Activated naive CD4-positive, alpha-beta T cell treated with anti-CD3 and anti-CD28 coated beads, Interleukin-2, amount 10 ng/mL, durations not matched to agents 7 days and 5 days (primary cell): ENCODE measurements at places on chromosomes 2 and 18.
A peak's percentile ranks its signal among the peaks of the same experiment; 100 is the strongest.

DNA sequence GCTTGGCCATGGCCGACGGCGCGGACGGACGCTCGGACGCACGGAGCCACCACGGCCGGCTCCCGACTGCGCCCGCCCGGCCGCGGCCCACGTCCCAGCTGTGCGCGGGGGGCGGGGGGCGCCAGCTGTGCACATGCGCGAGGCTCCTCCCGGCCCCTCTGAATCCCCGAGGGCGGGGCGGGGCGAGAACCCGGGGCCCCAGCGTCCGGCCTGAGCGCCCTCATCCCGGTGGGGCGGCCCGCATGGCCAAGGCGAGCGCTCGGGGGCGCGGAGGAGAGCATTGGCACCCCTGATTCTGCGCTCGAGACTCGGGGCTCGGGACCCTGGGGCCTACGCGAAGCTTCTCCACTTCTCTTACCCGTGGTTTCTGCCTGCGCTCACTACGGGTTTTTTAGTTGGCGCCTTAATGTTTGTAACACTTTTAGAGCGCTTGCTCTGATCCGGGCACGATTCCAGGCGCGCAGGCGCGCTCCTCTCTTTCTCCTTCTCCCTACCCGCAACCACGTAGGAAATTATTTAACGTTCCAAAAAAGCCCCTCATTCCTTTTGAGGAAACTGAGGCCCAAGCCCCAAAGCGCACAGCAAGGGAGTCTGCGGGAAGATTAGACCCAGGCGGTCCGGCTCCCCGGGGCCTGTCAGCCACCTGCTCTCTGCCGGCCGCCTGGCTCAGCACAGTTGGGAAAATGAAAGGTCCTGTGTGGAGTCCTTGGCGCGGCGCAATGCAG lies at the start of gene PXDN:
Gene PXDN, minus strand, starts transcription at position 70 of the 725 bp plus-strand sequence. Its CDS starts 60 bp downstream, at position 10.
- DNase-seq: no peak

GRCh38 chr18:3450012-3450798 lies at the start of gene TGIF1:
TGIF1 (plus strand) TSS chr18:3450172; CDS start chr18:3450490, 318 bp downstream.
- peak; percentile 75 for DNase-seq

- no peak for DNase-seq
These were observed 96.8 kb downstream of the GPD2 start for GRCh38 chr2:156532989-156533388.

DNA sequence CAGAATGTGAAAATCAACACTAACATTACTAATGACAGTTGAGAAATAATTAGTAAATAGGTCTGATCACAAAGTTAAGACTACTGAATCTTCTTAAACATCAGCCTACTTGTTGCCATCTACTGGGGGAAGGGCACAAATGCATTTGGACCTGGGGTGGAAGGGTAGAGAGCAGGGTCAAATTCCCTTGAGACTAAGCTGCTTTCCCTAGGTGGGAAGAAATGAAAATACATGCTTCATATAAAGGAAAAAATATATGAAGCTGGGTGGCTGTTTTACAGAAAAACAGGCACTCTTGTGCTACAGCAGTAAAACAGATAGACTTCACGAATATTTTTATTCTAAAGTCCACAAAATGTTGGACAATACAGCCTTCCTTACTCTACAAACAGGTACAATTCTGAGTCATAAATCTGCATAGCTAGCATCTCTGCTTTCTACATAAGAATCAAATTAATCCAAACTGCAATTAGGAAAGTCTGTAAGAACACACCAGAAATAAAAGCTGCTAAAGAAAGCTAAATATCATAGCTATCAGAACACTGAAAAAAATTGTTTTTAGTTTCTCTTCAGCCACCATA lies 10.9 kb downstream of the TRIP12 start:
- DNase-seq: no peak

GRCh38 chr2:144461308-144461766 lies 58.6 kb downstream of the ZEB2 start:
- no peak for DNase-seq

DNA sequence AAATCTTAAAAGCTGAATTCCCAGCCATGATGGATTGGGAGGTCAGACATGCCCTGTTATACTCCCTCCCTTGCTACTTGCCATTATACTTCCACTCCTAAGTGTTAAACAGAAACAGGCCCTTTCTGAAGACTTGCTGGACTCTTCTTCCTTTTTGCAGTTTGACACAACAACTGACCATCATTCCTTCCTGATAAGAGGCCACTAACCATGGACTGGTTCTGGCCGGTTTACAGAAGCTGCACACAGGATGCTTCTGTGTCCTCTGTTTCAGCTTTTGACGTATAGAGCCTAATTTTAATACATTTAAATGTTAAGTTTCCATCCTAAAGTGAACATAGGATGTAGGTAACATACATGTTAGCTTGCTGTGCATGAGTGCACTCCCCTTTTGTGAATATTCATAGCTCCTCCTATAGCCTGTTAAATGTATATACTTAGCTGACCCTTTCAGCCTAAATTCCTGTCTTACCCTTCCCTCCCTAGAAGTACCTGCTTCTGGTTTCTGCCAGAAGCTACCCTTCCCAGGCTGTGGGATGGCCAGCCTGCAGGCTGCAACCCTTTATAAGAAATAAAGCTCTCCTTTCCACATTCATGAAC lies 13.2 kb downstream of the FBXO48 start:
- no peak for DNase-seq

DNA sequence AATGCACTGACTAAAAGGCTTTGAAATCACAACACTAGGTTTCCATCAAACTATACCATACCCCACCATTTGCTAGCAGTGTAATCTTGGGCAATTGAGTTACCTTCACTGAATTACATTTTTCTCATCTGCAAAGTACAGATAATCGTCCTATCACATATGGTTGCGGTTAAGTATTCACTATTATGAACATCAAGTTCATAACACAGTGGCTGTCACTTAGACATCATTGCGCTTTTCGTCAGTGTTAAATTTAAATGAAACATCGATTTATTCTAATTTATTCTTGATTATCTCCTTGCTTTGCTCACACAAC lies 505.9 kb downstream of the CPS1 start:
- no peak for DNase-seq

DNA sequence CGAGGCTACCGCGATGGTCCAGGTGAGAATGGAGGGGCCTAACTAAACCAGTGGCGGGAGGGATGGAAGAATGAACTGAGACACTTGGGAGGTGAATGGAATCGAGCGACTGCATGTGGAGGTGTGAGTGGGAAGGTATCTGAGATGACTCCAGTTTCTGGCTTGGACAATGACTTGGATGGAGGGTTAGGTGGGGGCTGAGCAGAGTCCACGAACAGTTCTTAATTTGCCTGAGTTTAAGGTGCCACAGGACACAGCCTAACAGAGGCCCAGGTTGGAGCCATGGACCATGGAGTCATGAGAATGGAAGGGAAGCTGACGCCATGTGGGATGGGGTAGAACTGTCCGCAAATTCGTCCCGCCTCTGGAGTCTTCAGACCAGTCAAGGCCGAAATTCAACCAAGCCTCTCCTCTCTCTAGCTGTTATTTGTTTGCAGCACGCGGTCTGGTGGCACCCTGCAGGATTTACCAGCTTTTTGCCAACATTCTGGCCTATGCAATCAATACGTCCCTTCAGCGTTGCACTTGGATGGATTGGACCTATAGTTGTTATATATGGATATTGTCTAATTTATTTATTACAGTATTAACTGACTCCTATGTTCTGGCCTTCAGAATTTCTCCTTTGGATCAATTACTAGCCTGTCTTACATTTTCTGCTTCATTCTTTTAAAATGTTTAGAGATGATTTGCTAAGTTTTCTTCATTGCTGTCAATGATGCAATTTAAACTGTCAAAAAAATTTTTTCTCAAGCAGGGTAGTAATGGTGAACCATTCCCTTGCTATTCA lies 940 bp upstream of the BOLA3 start:
- peak; percentile 25 for DNase-seq

DNA sequence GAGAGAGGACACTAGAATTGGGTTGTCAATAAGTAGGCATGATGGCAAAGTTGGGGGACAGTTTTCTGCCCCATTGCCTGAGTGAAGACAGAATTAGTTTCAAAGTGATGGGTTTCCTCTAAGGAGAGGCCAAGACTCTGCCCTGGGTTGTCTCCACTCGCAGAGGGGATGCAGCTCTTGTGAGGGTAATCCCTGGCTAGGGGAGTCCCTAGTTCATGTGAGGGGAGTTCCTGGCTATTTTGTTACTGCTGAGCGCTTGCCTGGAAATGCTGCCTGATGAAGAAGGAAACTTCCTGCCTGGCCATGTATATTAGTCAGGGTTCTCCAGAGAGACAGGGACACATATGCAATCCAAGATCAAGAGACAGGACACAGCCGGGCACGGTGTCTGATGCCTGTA lies 501.5 kb downstream of the BCL11A start:
- no peak for DNase-seq

DNA sequence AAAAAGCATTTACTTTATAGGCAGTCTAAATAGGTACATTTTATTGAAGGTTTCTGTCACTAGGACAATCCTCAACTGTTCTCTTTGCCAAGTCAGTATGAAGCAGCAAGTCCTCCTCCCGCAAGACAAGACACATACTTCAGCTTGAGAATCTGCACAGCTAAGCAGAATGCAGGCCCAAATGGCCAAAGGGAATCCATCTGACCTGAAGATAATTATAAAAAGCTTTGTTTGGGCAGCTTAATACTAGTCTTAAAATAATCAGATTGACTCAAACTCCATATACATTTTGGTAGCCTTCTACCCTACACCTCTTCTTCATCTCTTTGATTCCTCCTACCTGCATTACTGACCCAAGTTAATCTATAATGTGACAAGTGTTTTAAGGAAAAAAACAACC lies 1.8 kb downstream of the LANCL1 start:
- no peak for DNase-seq

DNA sequence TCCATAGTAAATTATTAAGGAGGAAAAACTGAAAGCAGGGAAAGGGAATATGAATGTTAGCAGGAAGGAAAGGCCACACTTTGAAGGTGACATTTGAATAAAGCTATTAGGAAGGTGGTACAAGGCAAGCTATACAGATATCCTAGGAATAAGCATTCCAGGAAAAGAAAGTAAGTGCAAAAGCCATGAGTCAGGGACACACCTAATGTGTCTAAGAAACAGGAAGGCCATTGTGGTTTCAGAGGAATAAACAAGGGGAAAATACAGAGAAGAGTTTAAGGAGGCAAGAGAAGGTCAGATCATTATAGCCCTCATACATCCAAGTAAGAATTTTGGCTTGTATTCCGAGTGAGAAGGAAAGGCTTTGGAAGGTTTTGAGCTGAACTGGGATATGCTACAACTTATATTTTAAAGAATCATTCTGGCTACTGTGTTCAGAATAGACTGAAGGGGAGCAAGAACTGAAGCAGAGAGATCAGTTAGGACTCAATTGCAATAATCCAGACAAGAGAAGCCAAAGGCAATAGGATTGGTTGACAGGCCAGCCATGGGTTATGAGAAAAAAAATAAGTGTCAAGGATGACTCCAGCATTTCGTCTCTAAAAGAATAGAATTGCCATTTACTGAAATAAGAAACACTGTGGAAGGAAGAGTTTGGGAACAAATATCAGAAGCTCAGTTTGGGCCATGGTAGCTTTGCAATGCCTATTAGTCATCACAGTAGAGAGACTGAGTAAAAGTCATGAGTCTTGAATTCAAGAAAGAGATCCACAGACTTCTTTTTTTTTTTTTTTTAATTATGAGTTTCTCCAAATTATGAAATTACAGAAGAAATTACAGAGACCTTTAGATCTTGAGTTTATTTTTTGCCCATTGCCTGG lies 11.3 kb downstream of the RAD51AP2 start:
- no peak for DNase-seq

- no peak for DNase-seq
These were observed 204.9 kb upstream of the TWIST2 start for GRCh38 chr2:238642973-238643372.

DNA sequence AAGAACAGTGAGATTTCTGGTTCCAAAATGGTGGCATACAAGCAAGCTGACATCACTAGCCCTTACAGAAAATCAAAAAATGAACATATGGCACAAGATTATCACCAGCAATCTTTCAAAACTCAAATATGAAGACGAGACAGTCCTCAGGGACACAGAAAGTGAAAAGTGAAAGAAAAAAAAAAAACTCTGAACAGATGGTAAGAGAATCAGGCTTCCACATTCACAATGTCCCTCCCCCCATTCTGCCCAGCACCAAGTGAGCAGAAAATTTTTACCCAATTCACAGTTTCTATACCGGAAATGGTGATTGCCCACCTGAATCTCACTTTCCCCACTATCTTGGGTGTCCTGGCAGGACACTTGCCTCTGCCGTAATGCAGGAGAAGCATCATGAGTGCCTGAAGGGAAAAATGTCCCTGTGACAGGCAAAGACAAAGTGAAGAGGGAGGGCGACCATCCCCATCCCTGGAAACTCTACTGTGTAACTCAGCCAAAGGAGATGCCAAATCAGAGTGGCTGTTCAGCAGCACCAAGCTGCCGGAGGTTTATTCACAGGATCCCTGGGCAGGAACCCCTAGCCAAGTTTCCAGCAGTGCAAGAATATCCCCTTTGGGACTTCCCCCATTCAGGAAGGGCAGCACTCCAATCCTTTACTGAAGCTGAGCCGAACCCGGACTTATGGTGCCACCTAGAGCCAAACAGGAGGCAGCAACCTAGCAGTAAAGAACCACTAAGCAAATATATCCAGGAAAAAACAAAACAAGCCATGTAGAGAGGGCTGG lies 312.2 kb downstream of the LRATD1 start:
- DNase-seq: no peak

DNA sequence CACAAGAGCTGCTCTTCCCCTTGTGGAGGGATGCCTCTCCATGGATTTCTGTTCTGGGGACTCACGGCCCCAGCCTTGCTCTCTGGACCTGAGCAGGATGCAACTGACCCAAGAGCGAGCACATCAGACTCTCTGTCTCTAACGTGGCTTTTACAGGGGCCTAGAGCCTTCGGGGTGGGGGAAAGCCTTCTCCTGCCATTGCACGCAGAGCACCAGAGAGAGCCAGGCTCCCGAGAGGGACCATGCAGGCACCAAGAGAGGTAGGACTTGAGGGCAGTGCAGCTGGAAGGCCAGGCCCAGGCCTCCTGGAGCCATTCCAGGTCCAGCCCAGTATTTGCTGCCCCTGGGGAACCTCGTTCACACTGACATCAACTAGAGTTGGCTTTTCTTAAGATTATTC lies 475.6 kb upstream of the MYT1L start:
- no peak for DNase-seq

DNA sequence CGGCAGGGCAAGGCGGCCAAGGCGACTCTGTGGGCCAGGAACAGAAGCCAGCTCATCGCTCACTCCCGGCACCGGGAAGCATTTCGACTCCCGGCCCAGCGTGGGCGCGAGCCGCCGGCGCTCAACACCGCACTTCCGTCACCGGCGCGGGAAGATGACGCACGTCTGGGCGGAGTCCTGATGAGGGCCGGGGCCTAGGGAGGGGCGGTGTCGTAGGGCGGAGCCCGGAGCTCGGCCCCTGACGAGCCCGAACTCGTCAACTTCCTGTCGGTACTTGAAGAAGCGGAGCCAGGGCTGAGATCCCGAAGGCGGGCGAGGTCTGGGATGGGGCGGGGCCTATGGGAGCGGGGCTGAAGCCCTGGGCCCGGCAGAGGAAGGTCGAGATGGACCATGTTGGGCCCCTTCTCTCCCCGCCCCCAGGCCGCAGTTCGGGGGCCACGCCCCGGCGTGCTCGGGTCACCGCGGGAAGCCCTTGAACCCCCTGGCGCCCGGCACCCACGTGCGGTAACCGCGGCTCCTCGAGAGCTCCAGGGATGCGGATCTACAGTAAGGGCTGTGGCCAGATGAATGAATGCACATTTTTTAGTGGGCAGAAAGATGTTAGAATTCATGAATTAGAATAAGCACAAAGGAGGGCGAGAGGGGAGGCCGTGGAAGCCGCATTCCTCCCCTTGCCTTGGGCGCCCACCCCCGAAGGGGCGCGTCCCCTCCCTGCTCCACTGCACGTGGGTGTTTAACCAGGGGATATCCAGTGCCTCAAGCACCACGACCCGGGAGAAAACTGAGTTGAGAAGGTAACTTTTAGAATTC lies at the start of gene RNASEH1:
Gene RNASEH1, minus strand, starts transcription at position 129 of the 810 bp plus-strand sequence. Its CDS starts 73 bp downstream, at position 56.
- DNase-seq: peak; percentile 98

GRCh38 chr2:101776172-101777043 lies 78.9 kb downstream of the MAP4K4 start:
- DNase-seq: no peak
